ENCODE measurements at places on chromosomes 1 and 21. TPM values are rescaled to one million over a fixed set of nuclear protein-coding genes. Genes with fewer than 3 reads are reported as not detected.

GRCh38 chr1:178877896-178878295 is 7.0 kb upstream of the ANGPTL1 start:
- no peak for DNase-seq

- no peak for DNase-seq
Measured at GRCh38 chr1:176838276-176838995, 326.1 kb downstream of the ASTN1 start.

GRCh38 chr1:67044631-67045270 is 9.2 kb downstream of the SLC35D1 start:
- no peak for DNase-seq

DNA sequence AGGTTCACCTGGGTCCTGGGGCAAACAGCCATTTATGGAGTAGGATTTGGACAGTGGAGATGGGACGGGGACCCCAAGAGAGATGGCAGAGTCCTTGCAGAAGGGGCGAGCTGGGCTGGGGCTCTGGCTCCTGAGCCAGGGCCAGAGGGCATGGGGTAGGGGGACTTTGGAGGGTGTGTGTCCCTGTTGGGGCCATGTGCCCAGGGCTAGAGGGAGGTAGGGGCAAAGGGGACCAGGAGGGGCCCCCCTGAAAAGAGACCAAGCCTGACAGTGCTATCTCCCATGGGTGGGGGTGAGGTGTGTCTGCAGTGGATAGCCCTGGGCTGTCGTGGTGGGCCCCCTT is 92.3 kb downstream of the TRIM11 start:
- DNase-seq = no peak

- DNase-seq = no peak
Measured at GRCh38 chr1:193649587-193649986, 463.2 kb upstream of the B3GALT2 start.

- DNase-seq = no peak
Measured at GRCh38 chr1:201093561-201093960, 18.7 kb downstream of the CACNA1S start.

DNA sequence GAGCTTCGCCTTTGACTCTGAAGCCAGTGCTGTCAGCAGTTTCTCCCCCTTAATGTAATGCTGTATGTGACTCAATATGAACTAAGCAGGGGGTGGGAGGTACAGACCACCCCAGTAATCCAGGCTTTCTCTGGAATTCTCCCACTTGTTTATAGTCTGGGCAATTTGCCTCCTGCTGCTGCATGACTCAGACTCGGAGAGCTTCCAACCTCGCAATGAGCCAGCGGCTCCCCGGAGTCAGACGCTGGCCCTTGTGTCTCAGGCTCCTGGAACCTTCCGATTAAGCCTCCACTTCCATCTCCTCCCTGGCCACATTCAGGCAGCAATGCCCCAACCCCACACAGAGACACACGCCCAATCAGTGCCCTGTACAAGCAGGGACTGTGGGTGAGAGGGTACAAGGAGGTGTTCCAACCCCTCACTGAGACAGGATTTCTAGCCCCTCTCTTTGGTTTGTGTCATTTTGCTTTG is 471.7 kb upstream of the VAMP3 start:
- DNase-seq = no peak

GRCh38 chr21:28791595-28792282 is 200.9 kb downstream of the LTN1 start:
- DNase-seq = no peak

- no peak for DNase-seq
Measured at GRCh38 chr1:85259912-85260274, 431 bp upstream of the C1orf52 start.

DNA sequence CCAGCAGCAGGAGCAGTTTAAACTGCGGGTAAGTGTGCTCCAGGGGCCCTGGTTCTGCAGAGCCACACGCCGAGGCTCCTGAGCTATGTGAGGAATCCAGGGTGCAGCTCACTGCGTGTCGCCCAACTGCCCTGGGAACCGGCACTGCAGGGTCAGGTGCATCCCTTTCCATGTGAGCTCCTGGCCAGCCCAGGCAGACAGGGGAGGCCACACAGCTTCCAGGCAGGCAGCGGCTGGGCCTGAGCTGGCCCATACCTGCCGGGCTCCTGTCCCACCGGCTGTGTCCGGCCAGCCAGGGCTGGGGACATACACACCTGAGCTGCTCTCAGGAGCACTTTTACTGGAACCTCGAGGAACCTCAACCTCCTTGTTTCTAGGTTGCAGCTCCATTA is 18.6 kb upstream of the COL18A1 start:
- no peak for DNase-seq

- no peak for DNase-seq
Measured at GRCh38 chr1:52899445-52899894, 22.1 kb downstream of the ECHDC2 start.

GRCh38 chr1:207103892-207104373 is at the start of gene C4BPA:
TSS of gene C4BPA (plus strand) at chr1:207104233. CDS start at chr1:207113026, 8,793 bp downstream.
- DNase-seq = no peak

DNA sequence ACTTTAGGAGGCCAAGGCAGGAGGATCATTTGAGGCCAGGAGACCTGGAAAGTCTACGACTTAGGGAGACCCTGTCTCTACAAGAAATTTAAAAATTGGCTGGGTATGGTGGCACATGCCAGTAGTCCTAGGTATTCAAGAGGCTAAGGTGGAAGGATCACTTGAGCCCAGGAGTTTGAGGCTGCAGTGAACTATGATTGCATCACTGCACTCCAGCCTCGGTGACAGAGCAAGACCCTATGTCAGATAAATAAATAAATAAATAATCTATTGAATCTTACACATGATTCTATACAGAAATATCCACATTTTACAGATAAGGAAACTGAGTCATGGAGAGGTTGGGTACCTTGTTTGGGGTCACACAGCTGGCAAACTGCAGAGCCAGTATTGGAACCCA is 89.1 kb downstream of the MAN1C1 start:
- DNase-seq = no peak

DNA sequence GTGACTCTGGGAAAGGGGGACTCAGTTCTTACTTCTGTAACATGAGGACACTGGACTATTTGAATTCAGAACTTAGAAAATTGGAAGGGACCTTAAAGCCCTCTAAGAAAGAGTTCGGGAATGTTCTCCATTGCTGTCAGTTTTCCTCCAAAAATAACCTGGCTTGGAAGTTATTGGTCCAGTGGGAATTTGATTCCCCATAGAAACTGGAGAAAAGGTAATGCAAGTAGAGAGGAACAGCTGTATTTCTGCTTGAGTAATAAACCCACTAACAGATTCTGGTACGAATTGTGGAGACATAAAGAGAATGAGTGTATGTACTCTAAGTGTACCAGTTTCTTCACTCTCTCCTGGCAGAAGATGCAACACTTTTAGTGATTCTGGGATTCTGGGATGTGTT is 1.8 kb downstream of the ZBED6 start:
- no peak for DNase-seq

GRCh38 chr1:112508278-112509004 is at the start of gene WNT2B:
TSS of gene WNT2B (plus strand) at chr1:112508965. CDS start at chr1:112509263, 298 bp downstream.
- DNase-seq = peak; percentile 69

- DNase-seq = no peak
Measured at GRCh38 chr21:19256934-19257660, 853.5 kb upstream of the TMPRSS15 start.

DNA sequence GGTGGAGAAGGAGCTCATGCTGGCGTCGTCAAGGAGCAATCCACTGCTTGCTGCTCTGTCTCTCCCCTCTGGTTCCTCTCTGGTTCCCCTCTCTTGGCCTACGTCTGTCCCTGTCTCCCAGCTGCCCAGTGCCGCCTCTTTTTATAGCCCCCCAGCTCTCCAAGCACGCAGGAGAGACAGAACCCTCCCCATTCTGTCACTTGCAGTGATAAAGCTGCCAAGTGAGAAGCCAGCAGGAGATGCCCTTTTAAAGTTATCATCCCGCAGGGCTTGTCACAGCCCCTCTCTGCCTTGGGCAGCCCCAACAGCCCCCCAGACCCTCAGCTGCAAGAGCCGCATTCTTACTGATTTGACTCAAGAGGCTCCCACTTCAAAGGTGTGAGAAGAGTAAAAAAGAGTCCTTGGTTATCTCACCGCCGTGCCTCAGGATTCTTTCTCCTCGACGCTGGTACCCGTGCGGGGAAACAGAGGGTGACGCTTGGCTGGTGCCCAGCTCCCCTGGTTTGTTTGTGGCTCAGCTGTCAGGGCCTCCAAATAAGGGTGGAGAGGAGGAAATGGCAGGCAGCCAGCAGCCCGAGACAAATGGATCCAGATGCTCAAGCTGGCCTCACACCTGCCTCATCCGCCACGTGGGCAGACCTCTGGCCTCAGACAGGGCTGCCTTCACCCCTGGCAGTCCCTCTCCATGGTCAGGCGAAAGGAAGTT is at the start of gene NPPA:
Gene NPPA (minus strand): TSS at position 117 of the 706 bp plus-strand sequence. CDS start 99 bp downstream, at position 18.
- DNase-seq = no peak

DNA sequence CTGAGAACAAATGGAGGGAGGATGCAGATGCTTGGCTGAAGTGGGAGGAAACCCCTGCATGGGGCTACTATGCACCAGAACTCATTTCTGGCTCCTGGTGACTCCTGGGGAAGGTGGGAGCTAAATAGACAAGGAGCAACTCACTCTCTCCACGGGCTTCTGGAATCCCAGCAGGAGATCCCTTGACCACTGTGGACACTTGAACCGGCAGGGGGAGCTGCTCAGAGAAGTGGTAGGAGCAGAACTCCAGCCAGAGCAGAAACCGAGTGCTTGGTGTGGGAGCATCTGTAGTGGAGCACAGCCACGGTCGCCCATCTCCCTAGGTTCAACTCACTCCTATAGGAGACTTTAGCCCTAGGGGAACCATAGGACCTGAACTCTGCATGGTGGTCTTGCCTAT is 205.6 kb upstream of the GJB5 start:
- no peak for DNase-seq

DNA sequence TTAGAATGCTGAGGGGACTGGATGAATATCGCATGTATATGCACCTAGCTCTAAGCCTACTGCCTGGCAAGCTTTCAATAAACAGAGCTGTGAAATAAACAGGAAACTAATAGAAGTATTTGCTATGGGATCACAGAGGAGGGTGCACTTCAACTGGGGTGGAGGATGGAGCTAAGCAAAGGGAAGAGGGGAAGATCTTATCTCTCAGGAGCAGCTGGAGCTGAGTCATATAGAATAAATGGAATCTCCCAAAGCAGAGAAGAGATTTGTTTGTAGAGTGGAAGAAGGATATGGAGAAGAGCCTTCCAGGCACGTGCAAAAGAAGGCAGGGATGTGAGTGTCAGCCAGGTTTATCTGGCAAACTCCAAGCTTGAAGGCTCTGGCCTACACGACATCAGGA is 17.0 kb upstream of the KCNA10 start:
- no peak for DNase-seq

- no peak for DNase-seq
Measured at GRCh38 chr1:98897479-98897878, 107.2 kb downstream of the PLPPR5 start.

- DNase-seq = no peak
Measured at GRCh38 chr1:22375601-22376000, 76.0 kb upstream of the ZBTB40 start.

- no peak for DNase-seq
Measured at GRCh38 chr1:219317762-219318353, 144.2 kb downstream of the LYPLAL1 start.

- DNase-seq = no peak
Measured at GRCh38 chr21:42617486-42617885, 35.9 kb upstream of the PDE9A start.

- no peak for DNase-seq
Measured at GRCh38 chr1:93595266-93595665, 86.4 kb downstream of the BCAR3 start.

The TMEM50B gene
- total RNA-seq = 29.2 TPM

The SPRR2B gene
- not detected for total RNA-seq

The DMRTA2 gene
- not detected for total RNA-seq

The ANKRD34A gene
- 6.9 TPM for total RNA-seq

The PADI6 gene
- total RNA-seq = not detected

The LRRC7 gene
- total RNA-seq = not detected

The OR2W3 gene
- total RNA-seq = not detected

The ROR1 gene
- not detected for total RNA-seq

The AKR7A3 gene
- total RNA-seq = 0.29 TPM

The ARHGAP29 gene
- total RNA-seq = not detected

The MR1 gene
- 13.8 TPM for total RNA-seq

The OR2L5 gene
- total RNA-seq = not detected

The CR1L gene
- total RNA-seq = not detected

The LCE6A gene
- not detected for total RNA-seq

The CYP2J2 gene
- 0.70 TPM for total RNA-seq

The C1orf115 gene
- 0.16 TPM for total RNA-seq

The AIM2 gene
- total RNA-seq = 42.3 TPM
